ENCODE measurements at places on chromosomes 12 and 14.
A peak's percentile ranks its signal among the peaks of the same experiment; 100 is the strongest.

- DNase-seq = no peak
These were observed 95.3 kb downstream of the CIT start for GRCh38 chr12:119781804-119782203.

- DNase-seq = no peak
These were observed 399.2 kb downstream of the IPO8 start for GRCh38 chr12:30296486-30296885.

- no peak for DNase-seq
These were observed 382.5 kb upstream of the ATP2B1 start for GRCh38 chr12:90090929-90091651.

- no peak for DNase-seq
These were observed 103.2 kb upstream of the MDGA2 start for GRCh38 chr14:47778631-47779030.

- DNase-seq = no peak
These were observed 436 bp downstream of the VPS33A start for GRCh38 chr12:122265886-122266229.

- no peak for DNase-seq
These were observed 501.5 kb upstream of the USP15 start for GRCh38 chr12:61758661-61759060.

DNA sequence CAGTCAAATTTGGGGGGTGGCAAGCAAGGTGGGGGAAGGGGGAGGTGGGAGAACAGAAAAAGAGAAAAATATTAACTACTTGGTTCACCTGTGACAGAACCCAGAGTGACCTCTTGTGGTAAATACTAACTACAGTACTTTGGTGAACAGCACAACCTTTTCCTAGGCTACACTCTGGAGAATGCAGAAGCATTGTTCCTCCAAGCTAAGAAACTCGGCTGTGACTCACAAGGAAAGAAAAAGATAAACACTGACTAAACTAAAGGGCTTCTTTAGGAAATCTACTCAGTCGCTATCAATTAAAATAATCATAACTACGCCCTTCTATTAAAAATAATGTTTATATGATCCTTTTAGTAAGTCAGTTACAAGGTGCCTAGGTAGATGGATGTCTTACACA lies 5.4 kb downstream of the KCNH5 start:
- DNase-seq = no peak

- DNase-seq = no peak
These were observed 15.7 kb upstream of the TMEM119 start for GRCh38 chr12:108613548-108613947.

DNA sequence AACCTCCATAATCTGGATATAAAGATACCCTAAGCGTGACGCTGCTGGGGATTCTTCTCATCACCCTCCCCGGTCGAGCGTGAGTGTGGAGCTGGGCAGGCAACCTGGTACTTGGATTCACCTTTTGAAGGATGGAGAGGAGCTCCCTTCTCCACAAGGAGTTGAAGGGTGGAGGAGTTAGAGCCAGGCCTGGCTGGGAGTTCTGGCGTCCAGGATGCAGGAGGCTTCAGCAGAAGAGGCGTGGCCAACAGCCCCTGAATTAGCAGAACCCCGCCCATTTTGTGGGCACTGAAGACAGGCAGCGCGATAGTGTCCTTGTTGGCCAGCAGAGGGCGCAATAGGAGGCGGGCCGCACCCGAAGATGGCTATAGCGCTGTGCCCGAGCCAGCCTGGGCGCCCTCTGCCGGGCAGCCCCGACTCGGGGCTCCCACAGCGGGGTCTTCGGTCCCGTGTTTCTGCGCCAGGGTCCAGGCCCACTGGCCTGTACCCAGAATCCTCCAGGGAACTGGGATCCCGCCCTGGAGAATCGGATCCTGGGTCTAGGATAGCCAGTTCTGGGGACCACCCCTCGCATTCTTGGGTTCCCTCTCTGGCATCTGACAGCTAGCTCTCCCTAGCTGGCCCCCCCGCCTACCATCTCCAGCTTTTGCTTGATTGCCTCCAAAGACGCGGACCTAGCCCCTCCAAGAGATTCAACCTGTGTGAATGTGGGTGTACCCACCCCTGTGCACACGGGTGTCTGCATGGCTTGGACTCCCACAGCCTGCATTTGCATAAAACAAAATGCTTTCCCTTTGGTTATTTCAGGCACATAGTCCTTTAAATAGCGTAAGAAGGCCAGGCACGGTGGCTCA lies 26.0 kb upstream of the SMUG1 start:
- DNase-seq = peak; percentile 93

GRCh38 chr14:96423446-96424108 lies 31.6 kb downstream of the AK7 start:
- no peak for DNase-seq

DNA sequence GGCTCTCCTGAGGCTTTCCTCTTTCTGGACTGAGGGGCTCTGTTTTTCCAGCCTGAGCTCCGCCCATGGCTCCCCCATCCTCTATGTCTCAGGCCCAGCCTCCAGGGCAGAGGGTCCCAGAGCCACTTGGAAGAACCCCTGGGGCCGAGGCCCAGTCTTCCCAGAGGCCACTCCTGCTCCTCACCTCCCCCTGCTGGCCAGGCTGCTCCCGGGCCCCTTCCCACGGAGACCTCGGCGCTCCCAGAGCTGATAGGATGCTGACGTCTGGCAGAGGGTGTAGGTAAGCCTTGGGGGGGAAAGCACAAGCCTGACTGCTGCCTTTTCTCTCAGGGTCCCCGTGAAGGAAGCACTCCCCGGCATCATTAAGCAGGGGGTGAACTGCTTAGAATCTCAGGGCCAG lies 51.4 kb downstream of the ERH start:
- no peak for DNase-seq

GRCh38 chr14:103260629-103261124 lies 73.4 kb upstream of the EIF5 start:
- no peak for DNase-seq

DNA sequence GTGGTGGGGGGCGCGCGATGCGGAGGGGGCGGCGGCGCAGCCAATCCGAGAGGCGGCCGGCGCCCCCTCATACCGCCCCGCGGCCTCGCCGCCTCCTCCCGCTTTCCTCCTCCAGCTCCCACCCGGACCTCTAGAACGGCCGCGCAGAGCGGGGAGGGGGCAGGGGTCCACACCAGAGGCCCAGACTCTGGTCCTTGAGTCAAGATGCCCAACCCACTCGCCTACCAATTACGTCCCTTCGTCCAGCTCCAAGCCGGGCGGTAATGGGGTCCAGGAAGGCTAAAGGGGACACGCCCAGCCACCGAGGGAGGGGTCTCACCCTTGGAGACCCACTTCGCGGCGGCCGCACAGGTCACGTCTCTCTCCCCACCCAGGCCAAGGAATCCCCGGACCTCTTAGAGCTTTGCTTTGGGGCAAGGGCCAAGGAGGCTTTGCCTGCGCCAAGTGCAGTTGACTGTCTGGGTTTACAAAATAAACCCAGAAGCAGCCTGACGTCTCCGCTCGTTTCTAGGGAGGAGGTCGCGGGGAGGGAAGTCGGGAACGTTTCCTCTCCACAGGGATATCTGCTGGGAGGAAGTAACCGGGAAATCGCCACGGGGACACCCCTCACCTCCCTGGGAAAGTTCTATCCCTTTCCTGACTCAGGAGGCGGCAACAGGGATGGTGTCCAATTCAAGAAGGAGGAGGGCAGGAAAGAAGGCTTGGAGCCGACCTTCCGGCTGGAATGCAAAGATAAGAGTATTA lies 394 bp upstream of the AMIGO2 start:
- no peak for DNase-seq

DNA sequence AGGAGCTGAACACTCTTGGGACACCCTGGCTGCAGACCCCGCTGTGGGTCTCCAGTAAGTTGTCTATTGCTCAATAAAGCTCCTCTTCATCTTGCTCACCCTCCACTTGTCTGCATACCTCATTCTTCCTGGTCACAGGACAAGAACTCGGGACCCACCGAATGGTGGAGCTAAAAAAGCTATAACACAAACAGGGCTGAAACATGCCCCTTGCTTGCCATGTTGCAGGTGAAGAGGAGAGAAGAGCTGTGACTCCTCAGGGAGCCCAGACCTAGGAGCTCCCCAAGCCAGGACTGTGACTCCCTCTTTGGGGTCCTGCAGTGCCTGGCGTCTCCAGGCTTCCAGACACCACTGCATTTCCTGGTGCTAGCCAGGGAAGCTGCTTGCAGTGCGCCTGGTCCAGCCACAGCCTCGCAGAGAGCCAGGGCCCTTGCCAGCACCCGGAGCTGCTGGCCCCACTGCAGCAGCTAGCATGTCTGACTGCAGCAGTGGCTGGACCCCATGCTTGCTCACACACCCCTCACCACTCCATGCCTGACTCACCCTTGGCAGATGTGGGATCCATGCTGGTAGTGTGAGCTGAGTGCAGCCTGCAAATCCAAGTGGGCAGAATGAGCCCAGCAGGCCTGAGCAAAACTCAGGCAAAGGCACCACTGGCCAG lies 37.1 kb upstream of the OR5AU1 start:
- no peak for DNase-seq

- DNase-seq = no peak
These were observed 1832.8 kb upstream of the FLRT2 start for GRCh38 chr14:83697099-83697498.

DNA sequence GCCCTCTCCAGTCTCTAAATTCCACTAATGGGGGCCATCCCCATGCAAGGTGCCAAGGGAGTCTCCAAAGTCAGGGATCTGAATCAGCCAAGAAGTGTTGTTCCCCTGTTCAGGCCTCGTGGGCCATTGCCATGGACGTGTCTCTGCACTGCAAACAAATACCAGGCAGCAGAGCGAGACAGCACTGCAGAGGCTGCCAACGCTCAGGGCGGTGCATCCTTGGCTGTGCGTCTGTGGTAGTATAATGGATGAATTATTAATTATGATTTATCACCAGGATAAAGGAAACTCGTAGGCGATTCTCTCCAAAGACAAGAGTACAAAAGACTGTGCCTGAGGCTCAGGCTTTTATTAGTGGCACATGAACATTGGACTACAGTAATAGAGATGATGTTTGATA lies 122.3 kb upstream of the NTF3 start:
- DNase-seq = no peak

GRCh38 chr14:50560931-50561285 lies 963 bp downstream of the ATL1 start:
- DNase-seq = peak; percentile 66

DNA sequence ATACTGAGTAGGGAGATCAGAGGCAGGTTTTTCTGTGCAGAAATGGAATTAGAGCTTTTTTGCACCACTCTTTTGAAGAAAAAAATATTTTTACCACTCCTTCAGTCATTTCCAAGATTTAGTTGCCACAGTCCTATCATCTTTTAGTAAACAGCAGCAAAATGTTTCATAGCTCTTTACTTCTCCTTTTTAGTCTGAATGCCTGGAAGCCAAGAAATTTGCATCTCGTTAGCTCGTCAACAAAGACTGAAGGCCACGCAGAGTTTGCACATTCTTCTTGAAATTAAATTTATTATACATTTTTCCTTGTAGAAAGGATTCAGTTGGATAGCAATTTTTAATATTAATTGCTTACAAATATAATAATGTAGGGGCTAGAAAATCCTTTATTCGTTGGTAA lies 544.5 kb upstream of the ATP2B1 start:
- no peak for DNase-seq

GRCh38 chr12:14921218-14921617 lies 17.1 kb downstream of the ERP27 start:
- DNase-seq = no peak

- no peak for DNase-seq
These were observed 31.7 kb downstream of the RASAL1 start for GRCh38 chr12:113103756-113104450.

- no peak for DNase-seq
These were observed 52.8 kb downstream of the ARF6 start for GRCh38 chr14:49945448-49946319.

GRCh38 chr12:7093892-7094291 lies 1.6 kb upstream of the C1R start:
- DNase-seq = no peak

DNA sequence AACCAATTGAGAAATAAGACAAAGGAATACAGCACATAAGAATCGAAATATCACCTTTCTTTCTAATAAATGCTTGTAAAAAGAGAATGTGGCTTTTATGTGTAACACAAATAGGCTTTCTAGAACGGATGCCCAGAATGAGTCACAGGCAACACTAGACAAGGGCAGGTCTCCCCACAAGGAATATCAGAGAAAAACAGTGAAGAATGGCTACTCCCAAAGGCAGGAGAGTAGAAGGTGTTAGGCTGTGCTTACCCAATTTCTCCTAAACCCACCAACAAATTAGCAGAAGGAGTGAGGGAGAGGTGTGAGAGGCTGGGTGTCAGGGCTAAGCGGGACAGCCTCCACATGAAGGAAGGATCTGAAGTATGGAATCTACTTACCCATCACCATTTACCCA lies 55.2 kb downstream of the GALNT4 start:
- no peak for DNase-seq

DNA sequence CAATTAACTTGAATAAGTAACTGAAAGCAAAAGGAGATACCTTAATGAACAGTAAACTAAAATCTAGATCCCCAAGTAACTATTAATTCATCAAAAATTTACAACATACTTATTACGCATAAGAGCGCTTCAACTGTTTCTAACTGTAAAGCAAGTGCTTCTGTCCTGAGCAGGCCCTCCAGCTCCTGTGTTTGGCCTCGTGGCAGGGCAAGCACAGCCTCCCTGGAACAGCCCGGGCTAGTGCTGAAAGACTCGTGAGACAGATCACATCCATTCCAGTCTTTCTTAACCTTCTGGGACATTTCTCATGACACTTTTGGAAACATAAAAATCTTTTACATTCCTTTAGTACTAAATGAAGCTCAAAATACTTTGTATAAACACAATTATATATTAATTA lies 178.8 kb upstream of the ABCD2 start:
- no peak for DNase-seq

DNA sequence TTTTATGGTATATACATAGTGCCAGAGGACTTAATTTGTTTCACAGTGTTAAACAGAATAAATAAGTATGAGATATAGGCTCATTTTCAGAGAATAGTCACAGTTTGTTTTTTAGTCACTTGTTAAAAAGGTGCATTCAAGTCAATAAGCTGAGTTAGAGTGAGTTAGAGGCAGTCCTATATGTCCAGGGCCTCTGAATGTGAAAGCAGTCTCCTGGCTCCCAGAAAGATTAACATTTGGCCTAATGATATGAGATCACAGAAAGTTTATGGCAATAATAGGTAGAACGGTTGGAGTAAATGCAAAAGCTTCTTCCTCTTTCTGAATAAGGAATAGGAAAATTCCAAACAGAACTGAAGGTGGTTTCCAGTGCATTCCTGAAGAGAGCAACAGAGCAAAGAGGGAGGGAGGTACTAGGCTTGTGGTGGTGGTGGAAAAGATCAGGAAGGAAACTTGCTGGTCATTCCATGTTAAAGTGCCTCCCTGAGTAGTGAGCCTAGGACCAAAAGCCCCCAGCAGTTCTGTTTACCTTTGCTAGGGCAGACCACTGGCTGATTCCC lies 54.4 kb downstream of the SLC38A4 start:
- no peak for DNase-seq

DNA sequence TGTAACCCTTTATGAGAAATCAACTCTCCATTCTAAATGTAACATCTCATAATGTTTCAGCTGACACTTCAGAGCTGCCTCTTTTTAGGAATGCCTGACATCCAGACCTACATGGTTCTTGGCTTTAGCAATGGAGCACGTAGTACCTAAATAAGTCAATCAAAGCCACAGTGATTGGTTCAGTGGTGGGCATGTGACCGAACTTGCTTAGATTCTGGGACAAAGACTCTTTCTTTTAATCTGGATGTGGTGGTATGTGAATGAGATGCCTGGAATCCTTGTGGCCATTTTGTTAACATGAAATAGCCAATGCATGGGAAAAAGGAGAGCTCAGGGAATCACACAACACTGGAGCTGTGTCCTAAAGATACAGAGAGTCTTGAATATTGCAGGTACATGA lies 11.8 kb downstream of the GPR65 start:
- DNase-seq = no peak
